NCI-H2029 (cell line): ENCODE measurements at places on chromosomes 3 and 15.

DNA sequence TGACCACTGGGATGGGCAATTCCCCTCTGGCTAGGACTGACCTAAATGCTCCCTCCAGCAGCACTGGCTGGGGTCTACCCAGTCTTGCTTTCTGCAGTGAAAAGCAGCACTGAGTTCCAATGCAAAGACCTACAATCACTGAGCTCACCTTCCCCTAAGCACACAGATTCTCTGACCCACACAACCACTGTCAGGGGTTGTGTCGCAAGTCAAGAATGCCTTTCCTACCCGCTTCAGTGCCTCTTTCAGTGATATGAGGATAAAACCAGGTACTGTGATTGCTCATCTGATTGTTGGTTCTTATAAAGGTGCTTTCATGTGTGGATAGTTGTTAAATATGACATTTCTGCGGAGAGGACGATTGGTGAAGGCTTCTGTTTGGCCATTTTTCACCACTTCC is 345.6 kb downstream of the GAP43 start:
- no peak for DNase-seq

GRCh38 chr3:45529697-45530096 is 64.9 kb upstream of the LIMD1 start:
- DNase-seq, result no peak

GRCh38 chr3:131502530-131503319 is at the start of gene MRPL3:
Gene MRPL3, minus strand, starts transcription at chr3:131502971. Its CDS starts 150 bp downstream, at chr3:131502821.
- DNase-seq, result peak; percentile 45

DNA sequence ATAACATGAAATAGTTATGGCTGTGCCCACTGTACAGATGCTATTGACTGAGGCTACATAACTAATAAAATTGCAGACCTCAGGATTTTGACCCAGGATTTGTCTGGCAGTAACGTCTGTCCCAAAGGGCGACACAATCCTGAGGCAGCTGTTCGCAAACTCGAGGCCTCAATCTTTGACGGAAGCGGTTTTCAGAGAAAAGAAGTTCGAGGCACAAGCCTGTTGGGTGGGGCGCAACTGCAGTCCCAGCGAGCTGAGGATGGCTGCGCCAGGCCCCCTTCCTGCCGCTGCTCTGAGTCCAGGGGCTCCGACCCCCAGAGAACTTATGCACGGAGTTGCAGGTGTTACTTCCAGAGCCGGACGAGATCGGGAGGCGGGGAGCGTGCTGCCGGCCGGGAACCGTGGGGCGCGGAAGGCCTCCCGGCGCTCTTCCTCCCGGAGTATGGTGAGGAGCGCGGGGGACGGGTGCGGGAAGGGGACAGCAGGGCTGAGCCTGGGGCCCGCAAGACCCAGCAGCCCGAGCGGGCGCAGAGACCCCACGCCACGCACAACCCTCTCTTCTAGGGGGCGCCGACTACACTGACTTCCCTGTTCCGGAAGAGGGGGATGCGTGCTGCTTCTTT is at the start of gene PARP15:
TSS of gene PARP15 (plus strand) at position 242 of the 623 bp plus-strand sequence. CDS start at position 260, 18 bp downstream.
- no peak for DNase-seq

DNA sequence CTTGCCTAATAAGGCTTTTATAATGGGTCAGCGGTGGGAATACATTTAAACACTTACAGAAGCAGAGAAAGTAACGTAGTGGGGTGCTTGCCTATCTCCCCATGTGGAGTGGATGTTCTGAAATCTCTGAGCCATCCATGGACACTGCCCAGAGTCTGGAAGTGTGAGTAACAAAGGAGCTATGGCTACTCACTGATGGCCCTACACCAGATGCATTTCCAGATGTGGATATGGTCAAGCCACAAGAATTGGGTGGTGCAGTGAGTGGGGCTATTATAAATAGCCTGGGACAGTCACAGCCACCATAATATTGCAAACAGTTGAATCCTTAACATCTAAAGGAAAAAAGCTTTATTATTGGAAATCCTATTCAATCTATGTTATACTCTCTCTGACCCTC is 96.6 kb downstream of the CGNL1 start:
- no peak for DNase-seq

GRCh38 chr3:49713336-49714105 is 6.0 kb downstream of the AMIGO3 start:
- no peak for DNase-seq
